ENCODE measurements at places on chromosomes 1 and 21. TPM values are rescaled to one million over a fixed set of nuclear protein-coding genes. Genes with fewer than 3 reads are reported as not detected.

LAMC2 gene
- not detected for total RNA-seq

FAM110D gene
- 0.07 TPM for total RNA-seq

FMN2 gene
- total RNA-seq, result not detected

COL24A1 gene
- not detected for total RNA-seq

RYR2 gene
- 8.8 TPM for total RNA-seq

LRRC38 gene
- not detected for total RNA-seq

EGLN1 gene
- total RNA-seq, result 24.4 TPM

CSMD2 gene
- total RNA-seq, result not detected

ELOA gene
- 42.0 TPM for total RNA-seq

OR2M3 gene
- total RNA-seq, result not detected

DNA sequence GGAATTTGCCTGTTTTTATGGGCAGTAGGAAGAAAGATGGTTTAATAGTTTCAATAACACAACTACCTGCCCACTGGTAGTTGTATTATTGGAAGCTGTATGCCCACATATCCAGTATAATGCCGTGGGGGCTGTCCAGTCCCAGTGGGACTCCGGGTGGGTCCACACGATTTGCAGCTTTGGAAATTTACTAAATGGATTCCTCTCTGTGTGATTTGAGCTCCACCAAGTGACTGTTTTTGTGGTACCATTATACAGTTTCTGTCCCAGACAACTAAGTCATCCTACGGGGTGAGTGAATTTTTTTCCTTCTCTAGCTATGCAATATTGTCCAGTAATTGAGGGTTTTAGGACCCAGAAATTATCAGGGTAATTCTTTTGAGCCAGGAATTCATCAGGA, 86.8 kb downstream of the PLA2G4A start:
- no peak for DNase-seq

- no peak for DNase-seq
Measured at GRCh38 chr1:89929467-89930063, 65.3 kb upstream of the ZNF326 start.

DNA sequence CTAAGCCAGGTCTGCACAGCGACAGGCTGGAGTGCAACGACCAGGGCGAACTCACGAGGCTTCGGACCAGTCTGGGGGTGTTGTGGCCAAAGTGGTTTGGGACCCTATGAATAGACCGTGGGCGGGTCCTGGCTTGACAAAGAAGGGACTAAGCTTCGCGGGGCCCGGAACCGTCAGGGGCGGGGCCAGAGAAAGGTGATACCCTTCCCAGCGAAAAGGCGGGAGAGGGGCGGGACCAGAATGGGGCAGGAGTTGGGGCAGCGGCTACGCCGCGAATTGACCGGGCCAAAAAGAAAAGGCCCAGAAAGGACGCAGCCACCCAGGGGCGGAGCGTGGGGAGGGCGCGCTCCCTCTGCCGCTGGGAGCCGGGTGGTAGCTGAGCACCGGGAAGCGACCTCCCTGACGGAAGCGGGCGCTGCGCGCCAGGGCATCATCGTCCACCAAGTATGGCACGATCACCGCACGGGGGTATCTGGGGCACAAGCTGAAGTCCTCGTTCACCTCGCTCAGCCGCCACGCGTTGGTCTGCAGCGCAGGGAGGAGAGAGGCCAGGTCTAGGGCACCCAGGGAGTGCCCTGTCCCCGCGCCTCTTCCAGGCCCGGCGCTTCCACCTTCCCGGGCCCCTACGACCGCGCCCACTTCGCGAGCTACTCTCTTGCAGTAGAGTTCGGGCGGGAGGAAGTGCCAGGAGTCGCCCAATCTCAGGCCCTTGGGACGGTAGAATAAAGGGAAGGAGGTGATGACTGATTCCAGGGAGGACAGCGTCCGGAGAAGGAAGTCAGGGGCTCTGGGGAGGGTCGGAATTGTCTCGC, 6.7 kb upstream of the FAM167B start:
- DNase-seq, result no peak

DNA sequence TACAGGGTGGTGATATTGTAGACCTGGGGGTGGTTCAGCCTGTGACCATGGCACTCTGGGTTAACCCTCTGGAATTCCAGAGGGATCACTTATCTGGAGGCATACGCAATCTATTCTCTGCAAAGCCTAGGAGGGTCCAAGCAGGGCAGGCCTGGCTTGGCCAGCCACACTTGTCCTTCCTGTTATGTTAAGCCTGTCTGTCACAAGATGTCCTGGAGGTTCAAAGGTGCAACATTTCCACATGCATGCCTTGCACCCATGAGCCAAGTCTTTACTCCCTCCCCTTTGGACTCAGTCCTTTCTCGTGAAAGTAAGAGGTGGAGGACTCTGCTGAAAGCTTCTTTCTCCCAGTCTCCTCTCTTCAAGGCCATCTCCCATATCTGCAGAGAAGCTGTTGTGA, 345.1 kb downstream of the HHIPL2 start:
- no peak for DNase-seq

GRCh38 chr1:21939650-21940374, 2.7 kb upstream of the HSPG2 start:
- no peak for DNase-seq

DNA sequence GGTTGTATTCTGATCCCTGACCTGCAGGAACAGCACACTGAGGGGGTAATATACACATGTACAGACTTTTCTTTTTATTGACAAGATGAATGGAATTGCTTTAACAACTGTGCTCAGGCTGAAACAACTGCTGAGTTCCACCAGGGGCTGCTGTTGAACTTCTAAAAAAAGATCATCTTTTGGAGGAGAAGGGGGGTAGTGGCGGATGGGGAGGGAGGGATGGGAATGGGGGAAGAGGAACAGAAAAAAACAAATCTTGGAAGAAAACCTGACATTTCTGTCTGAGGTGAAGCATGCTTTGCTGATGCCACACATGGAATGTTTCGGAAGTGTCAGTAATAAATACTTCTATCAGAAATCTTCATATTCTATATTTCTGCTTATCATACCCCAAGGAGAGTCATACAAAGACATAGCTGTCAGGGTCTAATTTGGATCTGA, 75.0 kb downstream of the RWDD3 start:
- DNase-seq, result no peak

DNA sequence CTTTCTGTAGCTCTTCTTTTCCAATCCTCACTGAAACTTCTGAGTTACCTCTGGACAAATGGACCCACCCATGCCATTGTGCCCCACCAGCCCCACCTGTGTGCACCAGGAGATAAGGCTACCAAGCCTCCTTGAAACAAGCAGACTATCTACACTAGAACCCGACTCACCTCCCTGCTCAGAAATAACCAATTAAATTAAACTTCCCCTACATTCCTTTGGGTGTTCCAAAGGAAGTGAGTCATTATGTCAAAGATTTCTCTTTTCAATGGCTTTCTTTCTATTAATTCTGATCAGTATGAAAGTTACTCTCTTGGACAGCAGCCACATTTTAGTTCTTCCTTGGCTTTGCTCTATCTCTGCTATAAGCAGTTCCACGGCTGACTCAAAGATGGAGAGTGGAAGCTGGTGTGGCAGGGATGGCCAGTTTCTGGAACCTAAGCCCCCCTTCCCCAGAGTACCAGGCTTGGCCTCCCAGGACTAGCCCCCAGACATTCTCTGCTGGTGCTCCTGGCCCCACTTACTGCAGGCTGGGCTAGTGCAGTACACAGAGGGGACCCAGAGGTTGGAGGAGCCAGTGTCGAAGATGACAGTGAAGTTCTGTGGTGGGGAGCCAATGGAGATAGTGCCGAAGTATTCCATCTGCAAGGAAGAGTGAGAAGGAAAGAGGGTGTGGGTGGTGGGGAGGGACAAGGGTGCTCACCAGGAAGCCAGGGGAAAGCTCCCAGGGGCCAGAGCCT, 1.9 kb downstream of the CTSE start:
- DNase-seq, result no peak

- DNase-seq, result no peak
Measured at GRCh38 chr1:213444224-213444623, 393.2 kb downstream of the RPS6KC1 start.

DNA sequence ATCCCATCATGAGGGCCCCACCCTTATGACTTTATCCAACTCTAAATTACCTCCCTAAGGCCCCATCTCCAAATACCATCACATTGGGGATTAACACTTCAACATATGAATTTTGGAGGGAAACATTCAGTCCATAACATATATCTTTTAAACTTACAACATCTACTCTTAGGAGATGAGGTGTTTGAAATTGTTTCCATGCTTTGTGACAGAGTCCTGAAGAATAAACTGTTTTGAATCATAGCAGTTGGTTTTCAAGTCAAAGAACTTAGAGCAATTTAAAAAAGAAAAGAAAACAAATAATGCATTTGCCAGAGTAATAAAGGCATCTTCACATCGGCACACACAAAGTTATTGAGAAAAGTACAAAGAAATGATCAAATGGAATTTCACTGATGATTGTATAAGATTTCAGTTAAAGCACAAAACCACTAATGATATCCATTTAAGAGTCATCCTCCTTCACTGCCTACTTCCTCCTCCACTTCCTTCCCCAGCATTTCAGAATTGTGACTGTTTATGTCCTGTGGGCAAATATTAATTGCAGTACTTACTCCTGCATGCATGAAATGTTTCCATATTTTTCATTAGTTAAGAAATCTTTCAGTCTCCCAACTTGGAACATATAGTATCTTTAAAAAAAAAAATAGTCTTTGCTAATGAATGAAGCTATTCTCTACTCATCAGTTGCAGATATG, 202.0 kb downstream of the LRRC40 start:
- DNase-seq, result no peak

- DNase-seq, result no peak
Measured at GRCh38 chr1:17944646-17945045, 163.0 kb upstream of the IGSF21 start.

- DNase-seq, result no peak
Measured at GRCh38 chr1:44847845-44848244, 4.8 kb upstream of the PTCH2 start.

GRCh38 chr1:112056354-112056753, 66.9 kb upstream of the KCND3 start:
- DNase-seq, result no peak

- no peak for DNase-seq
Measured at GRCh38 chr21:36945496-36946138, 20.9 kb downstream of the HLCS start.

DNA sequence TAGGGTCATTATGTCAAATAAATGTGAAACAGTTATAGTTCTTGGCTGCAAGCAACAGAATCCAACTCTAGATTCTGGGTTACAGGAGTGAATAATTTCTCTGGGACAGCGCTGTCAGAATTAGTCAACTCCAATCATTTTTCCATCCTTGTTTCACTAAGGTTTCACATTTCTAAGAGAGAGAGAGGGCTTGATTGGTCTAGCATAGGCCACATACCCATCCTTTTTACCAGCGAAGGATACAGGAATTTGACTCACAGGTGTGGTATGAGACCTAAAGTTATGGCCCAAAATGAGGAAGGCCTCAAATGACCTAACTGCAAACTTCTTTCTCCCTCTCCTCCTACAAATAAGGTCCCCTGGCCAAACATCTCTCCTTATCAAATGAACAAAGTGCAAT, 25.5 kb upstream of the RGS8 start:
- no peak for DNase-seq

DNA sequence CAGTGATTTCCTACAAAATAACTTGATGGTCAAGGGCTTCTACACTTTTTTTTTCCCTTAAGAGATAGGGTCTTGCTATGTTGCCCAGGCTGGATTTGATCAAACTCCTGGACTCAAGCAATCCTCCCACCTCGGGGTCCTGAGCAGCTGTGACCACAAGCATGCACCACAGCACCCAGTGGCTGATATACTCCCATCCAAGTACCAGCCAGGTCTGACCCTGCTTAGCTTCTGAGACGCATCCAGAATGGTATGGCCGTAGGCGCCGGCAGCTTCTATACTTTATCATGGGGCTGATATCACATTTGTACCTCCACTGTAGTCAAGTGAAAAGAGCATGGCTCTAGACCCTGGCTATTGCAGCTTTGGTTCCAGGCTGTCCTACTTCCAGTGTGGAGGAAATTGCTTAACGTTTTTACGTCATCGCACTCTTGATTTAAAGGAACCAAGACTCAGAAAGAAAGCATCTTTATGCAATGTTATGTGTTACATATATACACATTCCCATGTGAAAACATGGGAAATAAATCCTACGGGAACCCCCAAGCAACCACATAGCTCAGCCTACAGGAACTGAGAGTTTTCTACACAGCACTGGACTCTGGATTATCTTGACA, 39.5 kb downstream of the PDPN start:
- no peak for DNase-seq

DNA sequence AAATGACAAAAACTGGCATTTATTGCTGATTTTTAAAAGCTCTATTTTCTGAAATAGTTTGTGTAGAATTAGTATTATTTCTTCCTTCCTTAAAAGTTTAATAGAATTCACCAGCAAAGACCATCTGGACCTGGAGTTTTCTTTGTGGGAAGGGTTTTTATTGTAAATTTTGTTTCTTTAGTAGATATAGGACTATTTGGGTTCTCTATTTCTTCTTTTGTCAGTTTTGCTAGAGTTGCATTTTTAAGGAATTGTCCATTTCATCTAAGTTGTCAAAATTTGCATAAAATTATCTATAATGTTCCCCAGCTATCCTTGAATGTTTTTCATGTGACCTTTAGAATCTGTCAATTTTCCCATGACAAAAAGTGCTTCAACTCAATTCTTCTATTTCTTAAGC, 28.8 kb upstream of the LRP8 start:
- no peak for DNase-seq

DNA sequence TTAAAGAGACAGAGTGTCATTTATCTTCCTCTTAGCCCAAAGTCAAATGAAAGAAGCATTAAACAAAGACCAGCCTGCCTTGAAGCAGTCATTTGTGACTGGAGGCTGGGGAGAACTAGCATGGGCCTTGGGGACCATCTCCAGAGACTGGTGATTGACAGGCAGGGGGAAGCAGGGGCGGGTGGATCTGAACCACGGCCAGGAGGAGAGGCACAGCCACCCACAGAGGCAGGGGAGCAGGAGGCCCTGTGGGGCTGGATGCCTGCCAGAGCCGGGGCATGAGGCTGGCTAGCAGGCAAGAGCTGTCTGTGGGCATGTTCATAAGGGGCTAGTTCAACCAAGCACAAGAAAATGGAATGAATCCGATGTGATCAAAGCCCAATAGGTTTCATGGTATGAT, 73.9 kb downstream of the PLXNA2 start:
- DNase-seq, result no peak

DNA sequence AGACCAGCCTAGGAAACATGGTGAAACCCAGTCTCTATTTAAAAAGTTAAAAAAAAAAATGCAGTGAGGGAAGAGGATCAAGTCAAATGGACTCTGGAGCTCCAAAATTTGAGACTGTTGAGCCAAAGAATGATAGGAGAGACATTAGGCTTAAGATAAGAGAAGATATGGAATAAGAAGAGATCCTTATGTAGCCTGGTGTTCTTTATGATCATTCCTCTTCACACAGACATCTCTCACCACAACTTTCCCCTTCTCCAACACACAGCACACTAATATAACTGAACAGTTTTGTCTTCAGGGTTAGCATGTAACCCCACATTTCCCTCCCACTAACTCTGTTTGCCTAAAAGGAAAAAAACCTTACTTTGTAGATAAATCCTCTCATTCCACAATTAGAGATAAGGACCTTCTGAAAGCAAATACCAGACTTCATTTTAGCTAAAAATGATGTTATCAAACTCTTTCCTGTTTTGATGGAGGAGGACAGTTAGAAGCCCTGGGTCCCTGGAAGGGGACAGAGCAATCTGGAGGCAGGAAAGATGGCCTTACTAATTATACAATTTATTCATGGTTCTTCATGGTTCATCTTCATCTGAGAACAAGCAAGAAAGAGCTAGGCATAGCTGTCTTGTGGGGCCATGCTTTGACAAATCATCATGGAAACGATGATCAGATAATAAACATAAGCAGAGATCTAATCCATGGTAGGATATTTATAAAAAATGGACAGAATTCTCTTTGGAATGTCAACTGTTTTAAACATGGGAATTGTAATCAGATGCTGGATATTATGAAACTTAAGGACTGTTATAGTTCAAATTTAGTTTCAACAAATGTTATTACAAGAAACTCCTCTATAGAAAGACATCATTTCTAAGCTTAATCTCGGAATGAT, 96.7 kb upstream of the S1PR1 start:
- DNase-seq, result no peak

Measured in activated T-helper 2 cell treated with anti-CD3 and anti-CD28 coated beads, Interferon-gamma antibody, Interleukin-2, Interleukin-4, amounts not matched to agents 10 μg/mL and 5 μg/mL and 100 μg/mL, durations not matched to agents 14 hours and 24 hours and 36 hours (primary cell).